ENCODE measurements at places on chromosomes 12 and 14.
A peak's percentile ranks its signal among the peaks of the same experiment; 100 is the strongest.

DNA sequence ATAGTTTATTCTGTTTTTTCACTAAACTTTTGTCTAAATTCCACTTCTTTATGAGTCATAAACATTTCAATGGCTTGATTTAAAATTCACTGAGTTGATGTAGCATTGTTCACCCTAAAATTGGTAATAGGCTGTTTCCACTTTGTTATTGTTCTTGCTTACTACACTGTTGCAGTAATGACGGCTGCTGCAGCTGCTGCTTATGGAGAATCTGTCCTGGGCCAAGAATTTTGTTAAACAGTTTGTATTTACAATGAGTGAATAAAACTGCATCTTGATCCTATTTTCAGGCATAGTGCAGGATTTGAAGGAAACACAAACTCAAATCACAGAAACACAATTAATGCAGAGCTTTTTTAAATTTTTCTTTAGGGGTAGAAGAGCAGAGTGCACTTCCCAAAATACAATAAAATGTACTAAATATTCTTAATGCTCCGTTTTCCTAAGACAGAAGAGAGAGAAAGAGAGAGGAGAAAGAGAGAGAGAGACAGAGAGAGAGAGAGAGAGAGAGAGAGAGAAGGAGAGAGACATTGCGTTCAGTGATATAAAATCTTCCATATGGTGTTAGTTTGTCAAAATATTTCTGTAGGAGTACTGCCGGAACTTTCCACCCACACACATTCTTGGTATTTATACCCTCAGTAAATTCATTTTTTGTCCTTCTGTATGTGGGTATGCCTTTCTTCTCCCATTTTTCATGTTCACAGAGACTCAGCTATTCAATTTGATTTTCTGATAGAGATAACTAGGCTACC is 266.4 kb downstream of the LRFN5 start:
- DNase-seq, result no peak

GRCh38 chr12:63419154-63419553 is 249.1 kb downstream of the DPY19L2 start:
- DNase-seq, result no peak

- no peak for DNase-seq
These were observed 17.5 kb downstream of the ATXN2 start for GRCh38 chr12:111581434-111582132.

GRCh38 chr14:80323038-80323665 is 111.8 kb upstream of the DIO2 start:
- DNase-seq, result no peak

DNA sequence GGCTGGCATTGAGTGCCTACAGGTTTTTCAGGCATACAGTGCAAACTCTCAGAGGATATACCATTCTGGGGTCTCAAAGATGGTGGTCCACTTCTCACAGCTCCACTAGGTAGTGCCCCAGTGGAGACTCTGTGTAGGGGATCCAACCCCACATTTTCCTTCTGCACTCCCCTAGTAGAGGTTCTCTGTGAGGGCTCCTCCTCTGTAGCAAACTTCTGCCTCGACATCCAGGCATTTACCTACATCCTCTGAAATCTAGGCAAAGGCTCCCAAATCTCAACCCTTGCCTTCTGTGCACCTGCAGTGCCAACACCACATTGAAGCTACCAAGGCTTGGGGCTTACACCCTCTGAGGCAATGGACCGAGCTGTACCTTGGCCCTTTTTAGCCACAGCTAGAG is 179.2 kb downstream of the CCDC91 start:
- DNase-seq, result no peak

GRCh38 chr12:8709124-8709830 is 11.5 kb downstream of the RIMKLB start:
- DNase-seq, result no peak

GRCh38 chr12:12946686-12947355 is 5.1 kb downstream of the GPRC5D start:
- DNase-seq, result no peak

DNA sequence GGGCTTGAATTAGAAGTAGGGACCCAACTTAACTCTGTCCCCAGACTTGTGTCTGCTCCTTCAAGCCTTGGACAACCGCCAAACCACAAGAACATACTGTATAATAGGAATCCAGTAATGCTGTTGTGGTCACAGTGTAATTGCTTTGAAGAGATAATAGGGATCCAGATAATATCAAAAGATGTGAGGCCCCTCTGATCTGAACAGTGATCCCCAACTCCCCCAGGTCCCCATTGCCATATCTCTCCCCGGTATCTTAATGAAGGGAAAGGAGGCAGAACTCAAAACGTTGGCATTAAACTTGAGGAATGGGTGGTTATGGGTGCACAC is 8.5 kb upstream of the PLEKHH1 start:
- DNase-seq, result no peak

DNA sequence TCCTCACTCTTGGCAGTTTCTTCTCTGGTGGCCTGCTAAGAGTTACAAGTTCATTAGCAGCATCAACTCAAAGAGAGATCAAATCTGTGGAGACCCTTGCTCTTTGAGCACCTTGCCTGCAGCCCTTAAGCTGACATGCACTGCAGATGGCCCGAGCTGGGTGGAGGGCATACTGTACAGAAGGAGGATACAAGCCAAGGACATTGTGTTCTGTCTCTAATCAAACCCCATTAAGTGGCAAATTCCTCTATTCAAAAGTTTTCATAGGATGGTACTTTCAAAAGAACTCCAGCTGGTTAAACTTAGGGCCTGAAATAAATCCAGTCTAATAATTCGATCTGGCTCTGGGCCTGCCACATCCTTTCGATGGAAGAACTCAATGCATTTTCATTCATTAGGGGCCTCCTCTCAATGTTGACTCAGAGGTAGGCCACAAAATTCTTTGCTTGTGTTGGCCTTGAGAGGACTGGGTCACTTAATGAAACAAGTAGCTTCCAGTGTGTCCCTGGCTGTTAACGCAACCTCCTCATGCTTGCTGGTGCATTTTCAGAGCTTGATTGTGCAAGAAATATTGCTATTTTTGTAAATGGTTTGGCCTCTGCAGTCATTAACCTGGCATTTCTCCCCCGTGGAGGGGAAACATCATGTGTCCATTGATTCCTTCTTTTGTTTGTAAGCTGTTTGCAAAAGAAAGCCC is 318.2 kb downstream of the NUAK1 start:
- DNase-seq, result no peak

DNA sequence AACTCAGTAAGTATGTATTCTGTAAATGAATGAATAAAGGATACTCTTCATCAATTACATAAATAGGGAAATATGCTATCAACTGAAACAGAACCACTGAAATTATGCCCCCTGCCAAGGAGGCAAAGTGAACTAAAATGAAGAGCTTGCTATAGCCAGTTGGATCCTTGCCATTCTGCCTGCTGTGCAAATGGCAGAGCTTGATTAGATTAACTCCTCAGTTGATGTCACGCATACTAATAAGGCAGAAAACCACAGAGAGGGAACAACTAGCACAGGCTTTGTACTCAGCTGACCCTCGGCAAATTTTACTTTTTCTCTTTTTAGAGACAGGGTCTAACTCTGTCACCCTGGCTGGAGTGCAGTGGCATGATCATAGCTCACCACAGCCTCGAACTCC is 36.7 kb upstream of the FERMT2 start:
- no peak for DNase-seq

- no peak for DNase-seq
These were observed 11.3 kb upstream of the KCNMB4 start for GRCh38 chr12:70354787-70355186.

GRCh38 chr12:79689477-79690141 is 1.2 kb downstream of the PAWR start:
- DNase-seq, result peak; percentile 33

DNA sequence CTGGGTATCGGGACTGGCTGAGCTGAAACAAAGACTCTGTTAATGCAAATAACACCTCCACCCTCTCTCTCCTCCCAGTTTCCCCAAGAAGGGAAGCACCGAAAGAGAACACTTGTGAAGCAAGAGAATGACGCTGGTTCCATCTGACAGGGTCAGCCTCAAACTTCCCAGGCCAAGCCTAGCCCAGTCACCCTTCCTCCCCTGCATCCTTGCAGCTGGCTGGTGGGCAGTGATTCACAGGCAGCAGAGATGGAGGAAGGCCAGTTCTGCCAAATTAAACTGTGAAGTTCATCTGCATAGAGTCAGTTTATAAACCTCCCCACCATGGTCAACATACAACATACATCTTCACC is 2.8 kb downstream of the LRRC74A start:
- no peak for DNase-seq

DNA sequence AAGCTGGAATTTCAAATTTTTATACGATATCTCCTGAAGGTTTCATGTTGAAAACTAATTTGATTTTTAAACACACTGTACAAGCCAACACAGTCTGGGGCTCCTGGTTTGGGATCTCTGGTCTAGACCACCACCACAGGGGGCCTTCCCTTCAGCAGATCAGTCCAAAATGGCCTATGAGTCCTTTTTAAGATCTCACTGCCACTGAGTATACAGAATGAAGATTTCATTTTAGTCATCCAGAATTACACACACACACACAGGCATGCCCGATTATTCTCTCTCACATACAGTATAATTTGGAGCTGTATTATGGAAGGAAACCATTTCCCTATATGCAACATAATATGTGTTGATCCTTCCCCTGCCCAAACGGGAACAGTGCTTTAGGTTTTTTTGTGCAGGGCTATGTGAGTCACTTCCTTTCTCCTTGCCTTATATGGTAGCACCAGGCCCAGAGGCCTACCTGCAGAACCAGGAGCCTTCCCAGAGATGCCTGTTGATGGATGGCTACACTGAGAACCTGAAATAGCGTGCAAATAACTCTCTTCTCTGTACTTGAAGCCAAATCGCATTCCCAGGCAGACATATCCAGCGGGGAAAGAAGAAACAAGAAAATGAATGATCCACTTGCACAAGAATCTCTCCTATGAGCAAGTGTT is 28.1 kb upstream of the WNK1 start:
- DNase-seq, result no peak

GRCh38 chr12:95548056-95548538 is 3.2 kb downstream of the USP44 start:
- peak; percentile 58 for DNase-seq

- no peak for DNase-seq
These were observed 5.7 kb downstream of the SHMT2 start for GRCh38 chr12:57235017-57235727.

DNA sequence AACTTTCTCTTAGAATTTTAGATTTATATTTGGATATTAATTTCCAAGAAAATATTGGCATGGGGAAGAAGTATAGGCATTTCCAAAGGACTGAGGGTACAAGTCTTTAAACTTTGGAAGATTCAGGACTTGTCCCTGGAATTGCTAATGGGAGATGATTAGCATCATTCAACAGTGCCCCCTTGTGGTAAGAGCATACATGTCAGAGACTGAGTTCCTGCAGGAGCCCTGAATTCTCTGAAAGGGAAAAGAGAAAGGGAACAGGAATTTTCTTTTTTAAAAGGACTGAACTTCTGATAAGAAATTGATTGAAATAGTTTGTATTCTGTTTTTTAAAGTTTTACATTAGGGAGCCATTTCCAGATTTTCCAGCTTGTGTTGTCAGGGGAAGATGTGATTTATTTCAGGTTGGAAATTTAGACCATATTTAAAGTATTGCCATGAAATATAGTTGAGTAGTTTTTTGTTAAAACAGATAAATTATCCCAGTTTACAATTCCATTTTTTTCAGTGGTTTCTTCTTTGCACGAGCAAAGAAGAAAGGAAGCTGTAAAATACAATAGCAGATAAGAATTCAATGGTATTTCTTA is 44.0 kb upstream of the REP15 start:
- peak; percentile 66 for DNase-seq

GRCh38 chr12:110590806-110591326 is 7.7 kb upstream of the PPTC7 start:
- DNase-seq, result no peak

GRCh38 chr12:13165617-13166041 is 30.9 kb upstream of the EMP1 start:
- no peak for DNase-seq

- DNase-seq, result no peak
These were observed 13.9 kb upstream of the UBC start for GRCh38 chr12:124928095-124928911.

DNA sequence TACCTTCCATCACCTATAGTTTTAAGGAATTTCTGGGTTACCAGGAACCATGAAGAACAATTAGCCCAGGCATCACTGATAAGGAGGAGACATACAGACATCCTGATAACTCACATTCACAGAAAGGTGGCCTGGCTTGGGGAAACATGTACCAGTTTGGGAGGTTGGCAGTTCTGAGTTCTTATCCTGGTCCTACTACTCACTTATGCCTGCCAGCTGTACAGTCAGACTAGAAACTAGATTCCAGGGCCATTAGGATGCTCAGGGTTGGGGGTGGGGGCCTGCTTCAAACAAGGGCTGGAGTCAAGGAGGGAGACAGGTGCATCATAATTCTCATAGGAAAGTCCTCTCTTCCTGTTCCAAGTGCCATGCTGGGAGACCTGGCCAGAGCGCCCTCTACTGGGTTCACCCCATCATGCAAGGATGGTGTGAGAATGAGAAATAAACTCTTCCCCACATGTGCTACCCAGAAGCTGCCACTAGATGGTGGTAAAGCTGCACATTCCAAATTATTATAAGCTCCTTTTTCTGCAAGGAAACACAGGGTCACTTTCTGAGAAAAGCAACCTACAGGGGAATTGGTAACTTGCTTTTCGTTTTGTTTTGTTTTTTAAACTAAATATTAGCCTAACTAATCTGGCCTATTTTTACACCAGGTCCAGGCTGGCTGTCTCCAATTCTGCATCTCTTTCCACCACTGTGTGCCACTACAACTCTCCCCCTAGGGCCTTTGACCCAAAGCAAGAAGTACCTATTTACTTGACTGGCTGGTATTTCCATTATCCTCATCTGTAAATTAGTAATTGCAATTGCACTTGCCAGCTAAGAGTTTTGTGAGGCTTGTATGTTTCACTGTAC is 14.5 kb downstream of the OAS2 start:
- DNase-seq, result peak; percentile 69

- DNase-seq, result no peak
These were observed 165.9 kb downstream of the TMTC3 start for GRCh38 chr12:88307961-88308360.

- no peak for DNase-seq
These were observed 2.0 kb upstream of the KRT75 start for GRCh38 chr12:52436000-52436827.

GRCh38 chr12:67202678-67203012 is 66.5 kb upstream of the CAND1 start:
- DNase-seq, result no peak

DNA sequence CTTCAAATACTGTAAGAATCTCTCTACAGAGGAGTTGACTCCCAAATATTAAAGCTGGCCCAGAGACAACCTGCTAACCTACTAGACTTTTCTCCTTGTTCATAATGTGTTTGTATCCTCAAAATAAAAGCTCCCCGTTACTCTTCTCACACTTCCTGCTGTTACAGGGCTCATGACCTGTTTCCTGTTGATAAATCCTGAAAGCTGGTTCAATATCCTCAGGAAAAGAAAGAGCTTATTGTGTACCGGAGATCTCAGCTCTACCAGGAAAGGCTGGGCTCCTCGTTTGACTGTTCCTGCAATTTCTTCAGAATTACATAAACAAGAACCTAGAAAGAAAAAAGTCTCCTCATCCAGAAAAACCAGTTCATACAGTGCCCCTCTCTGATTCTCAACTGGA is 30.8 kb downstream of the CLEC1A start:
- no peak for DNase-seq
